HT-29 (cell line): ENCODE measurements at places on chromosomes 4 and X.

- peak; percentile 48 for DNase-seq
These were observed 54.5 kb downstream of the CHM start for GRCh38 chrX:85992811-85993229.

GRCh38 chrX:114952696-114953095 is 64.7 kb downstream of the IL13RA2 start:
- DNase-seq = no peak

DNA sequence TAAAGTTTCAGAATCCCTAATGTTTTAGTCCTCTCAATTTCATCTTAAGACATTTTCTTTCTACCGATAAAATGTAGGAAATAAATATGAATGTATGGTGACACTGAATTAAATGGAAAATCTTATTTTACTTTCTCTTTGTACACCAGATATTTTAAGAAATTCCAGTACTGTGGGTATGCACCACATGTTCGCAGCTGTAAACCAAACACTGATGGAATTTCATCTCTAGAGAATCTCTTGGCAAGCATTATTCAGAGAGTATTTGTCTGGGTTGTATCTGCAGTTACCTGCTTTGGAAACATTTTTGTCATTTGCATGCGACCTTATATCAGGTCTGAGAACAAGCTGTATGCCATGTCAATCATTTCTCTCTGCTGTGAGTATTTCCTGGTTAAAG is 26.9 kb downstream of the C4orf46 start:
- DNase-seq = no peak

- DNase-seq = no peak
These were observed 300.4 kb upstream of the CPEB2 start for GRCh38 chr4:14701896-14702295.

DNA sequence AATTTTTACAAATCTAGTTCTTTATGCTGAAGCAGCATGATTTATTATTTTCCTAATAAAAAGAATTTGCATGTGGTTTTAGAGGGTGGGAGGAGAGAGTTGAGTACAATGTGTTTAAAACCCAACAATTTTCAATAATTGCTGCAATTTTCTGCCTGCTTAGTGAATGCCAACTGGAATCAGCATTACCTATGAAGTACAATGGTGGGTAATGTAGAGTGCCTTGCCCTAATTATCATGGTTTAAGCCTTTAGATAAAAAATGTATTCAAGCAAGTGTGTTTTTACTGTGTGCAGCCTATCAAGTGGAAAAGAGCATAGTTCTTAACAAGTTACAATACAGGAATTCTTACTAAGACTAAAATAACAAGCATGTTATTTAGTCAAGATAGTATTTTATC is 77.9 kb upstream of the ANKRD50 start:
- no peak for DNase-seq

GRCh38 chr4:186657764-186658163 is 65.9 kb downstream of the FAT1 start:
- no peak for DNase-seq

DNA sequence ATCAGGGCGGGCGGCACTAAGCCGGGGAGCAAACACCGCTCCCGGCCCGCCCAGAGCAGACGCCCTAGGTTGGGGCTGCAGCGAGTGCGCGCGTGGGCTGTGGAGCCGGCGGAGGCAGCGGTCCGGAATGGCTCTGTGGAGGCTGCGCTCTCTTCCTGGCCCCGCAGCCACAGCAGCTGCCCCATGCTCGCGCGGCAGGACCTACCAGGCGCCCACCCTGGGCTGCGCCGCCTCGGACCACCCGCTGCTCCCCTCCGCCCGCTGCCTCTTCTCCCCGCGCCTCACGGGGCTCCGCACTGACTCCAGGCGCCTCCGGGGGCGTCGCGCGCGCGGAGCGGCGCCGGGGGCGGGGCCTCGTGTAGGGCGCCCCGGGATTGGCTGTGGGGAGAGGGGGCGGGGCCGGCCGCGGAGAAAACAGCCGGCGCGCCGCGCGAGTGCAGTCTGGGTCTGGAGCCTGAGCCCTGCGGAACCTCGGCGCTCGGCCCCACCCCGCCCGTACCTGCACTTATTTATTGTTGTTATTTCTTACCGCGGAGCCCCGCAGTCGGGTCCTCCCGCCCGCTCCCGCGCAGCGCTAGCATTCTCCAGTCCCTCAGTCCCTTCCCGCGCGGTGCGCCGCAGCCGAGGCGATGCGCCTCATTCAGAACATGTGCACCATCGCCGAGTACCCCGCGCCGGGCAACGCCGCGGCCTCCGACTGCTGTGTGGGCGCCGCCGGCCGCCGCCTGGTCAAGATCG is at the start of gene RASL11B:
Gene RASL11B, plus strand, starts transcription at position 439 of the 738 bp plus-strand sequence. Its CDS starts 191 bp downstream, at position 630.
- no peak for DNase-seq
